Cardiac fibroblast (primary cell): ENCODE measurements at places on chromosomes 4 and X.
A peak's percentile ranks its signal among the peaks of the same experiment; 100 is the strongest.

- peak; percentile 35 for DNase-seq
Measured at GRCh38 chrX:102067966-102068723, 57.3 kb upstream of the TCEAL2 start.

- no peak for DNase-seq
Measured at GRCh38 chrX:153620576-153620975, 21.6 kb upstream of the CCNQ start.

DNA sequence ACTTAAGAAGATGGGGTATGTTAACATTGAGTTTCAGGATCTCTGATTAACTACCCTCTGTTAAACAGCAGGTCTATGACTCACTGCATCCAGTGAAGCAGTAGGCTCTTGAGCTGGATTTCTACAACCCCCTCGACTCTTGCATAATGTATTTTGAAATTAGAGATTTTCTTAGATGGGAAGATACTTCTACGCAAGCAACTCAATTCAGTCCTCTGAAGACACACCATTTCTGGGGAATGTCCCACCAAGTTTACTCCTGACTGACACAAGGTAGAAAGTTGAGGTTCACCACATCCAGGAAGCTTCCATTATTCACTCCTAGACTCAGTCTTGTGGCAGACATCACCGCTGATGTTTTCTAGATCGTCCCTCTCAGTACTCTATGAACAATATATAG, 12.9 kb downstream of the PALLD start:
- peak; percentile 89 for DNase-seq

DNA sequence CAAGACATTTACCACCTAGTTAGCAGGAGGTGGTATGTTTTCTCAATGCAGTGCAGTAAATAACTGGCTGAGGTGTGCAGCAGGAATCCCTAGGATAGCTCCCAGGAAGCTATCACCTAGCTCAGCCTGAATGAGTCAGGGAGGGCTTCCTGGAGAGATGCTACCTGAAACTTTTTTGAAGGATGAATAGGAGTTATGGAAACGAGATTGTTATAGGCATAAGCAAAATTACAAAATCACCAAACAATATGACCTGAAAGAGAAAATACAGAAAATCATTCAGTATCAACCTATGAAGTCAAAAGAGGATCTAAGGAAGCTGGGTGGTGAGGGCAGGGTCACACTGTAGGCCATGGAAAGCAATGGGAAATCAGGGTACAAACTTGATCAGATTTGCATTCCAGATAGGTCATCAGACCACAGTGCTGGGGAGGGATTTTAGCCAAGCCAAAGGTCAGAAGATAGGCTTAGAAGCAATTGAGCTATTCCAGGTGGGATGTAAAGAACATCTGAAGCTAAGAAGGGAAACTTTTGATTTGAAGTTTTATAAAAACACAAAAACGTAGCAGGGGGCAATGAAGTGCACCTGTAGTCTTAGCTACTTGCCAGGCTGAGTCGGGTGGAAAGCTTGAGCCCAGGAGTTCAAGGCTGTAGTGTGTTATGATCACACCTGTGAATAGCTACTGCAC, 11.3 kb downstream of the AREG start:
- peak; percentile 50 for DNase-seq

GRCh38 chrX:153864561-153865320, 21.2 kb downstream of the L1CAM start:
- no peak for DNase-seq

GRCh38 chr4:142574306-142574705, 271.8 kb downstream of the INPP4B start:
- DNase-seq, result no peak
